ENCODE measurements at places on chromosomes 13 and 19.

DNA sequence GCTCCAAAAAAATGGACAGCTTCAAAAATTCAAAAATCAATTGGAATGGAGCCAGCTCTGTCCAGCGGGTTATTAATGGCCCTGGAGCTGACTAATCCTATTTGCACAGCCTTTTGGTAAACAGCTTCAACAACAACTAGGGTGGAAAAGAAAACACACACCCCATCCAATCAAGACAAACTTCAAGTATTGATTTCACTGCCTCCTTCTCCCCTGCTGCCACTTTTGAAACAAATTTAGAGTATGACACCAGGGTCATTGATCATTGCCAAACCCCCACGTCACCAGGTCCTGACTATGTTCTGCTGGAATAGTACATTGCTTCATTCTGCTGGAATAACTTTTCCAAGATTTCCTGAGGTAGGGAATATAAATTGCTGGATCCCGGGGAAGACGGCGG is 56.8 kb upstream of the GTF3A start:
- no peak for DNase-seq

GRCh38 chr13:60066226-60066625 is 97.5 kb downstream of the DIAPH3 start:
- no peak for DNase-seq

- DNase-seq: no peak
Measured at GRCh38 chr19:56778351-56778750, 62.2 kb downstream of the PEG3 start.

DNA sequence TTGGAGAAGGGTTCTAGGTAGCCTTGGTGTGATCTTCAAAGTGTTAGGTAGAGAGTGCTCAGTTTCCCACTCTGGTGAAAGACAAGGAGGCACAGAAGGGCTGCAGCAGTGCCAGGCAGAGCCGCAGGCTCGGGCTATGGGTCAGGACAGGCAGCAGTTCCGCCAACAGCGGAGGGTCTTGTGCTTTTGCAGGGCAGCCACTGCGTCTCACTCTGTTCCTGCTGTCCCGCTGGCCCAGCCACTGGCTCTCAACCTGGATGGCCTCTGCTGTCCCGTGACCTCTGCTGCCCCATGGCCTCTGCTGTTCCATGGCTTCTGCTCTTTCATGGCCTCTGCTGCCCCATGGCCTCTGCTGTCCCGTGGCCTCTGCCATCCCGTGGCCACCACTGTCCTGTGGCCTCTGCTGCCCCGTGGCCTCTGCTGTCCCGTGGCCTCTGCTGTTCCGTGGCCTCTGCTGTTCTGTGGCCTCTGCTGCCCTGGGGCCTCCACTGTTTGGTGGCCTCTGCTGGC is 175.7 kb downstream of the URI1 start:
- DNase-seq: no peak

GRCh38 chr13:38283346-38283745 is 66.3 kb upstream of the UFM1 start:
- no peak for DNase-seq

DNA sequence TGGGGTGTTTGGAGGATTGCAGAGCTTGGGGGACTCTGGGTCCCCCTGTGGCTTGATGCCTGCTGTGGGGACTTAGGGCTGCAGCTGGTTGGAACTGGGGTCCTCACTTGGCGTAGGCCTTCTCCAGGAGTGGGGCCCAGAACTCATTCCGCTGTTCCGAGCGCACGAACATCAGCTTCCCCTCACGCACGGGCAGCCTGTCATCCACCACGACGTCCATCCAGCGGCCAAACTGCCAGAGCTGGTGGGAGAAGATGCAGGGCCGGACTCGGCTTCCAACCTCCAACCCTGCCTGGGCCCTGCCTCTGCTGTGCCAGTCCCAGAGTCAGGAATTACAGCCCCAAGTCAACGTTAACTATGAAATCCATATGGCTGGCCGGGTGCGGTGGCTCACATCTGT is 2.6 kb downstream of the CAPN12 start:
- DNase-seq: no peak

DNA sequence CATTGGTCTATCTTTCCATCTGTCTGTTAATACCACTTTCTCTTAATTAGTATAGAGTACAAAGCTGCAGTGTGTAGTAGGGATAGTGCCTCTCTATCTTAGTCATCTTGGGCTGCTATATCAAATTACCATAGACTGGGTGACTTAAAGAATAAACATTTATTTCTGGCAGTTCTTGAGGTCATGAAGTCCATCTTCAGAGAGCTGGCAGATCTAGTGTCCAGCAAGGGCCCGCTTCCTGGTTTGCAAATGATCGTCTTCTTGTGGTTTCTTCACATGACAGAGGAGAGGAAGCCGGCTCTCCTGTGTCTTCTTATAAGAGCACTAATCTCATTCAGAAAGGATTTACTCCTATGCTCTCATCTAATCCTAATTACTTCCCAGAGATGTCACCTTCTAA is 6.1 kb downstream of the ZNF700 start:
- DNase-seq: no peak

GRCh38 chr13:53445686-53446085 is 417.1 kb downstream of the OLFM4 start:
- DNase-seq: no peak

DNA sequence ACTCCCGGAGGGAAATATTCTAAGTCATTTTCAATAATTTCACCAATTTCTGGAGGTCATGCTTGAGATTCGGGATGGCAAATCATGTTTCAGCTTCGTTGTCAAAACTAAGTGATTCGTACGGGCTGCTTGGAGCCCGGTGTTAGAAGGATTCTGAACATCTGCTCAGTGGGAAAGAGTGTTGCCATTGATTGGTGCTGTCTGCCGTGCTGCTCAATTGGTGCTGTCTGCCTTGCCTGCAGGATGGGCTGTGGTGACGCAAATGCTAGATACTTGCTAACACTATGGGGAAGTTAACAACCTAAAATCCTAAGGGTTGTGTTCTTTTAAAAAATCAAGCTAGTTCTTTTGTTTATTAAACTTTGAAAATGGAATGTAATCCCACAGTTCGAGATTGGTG is 17.3 kb upstream of the CACNG8 start:
- DNase-seq: no peak

DNA sequence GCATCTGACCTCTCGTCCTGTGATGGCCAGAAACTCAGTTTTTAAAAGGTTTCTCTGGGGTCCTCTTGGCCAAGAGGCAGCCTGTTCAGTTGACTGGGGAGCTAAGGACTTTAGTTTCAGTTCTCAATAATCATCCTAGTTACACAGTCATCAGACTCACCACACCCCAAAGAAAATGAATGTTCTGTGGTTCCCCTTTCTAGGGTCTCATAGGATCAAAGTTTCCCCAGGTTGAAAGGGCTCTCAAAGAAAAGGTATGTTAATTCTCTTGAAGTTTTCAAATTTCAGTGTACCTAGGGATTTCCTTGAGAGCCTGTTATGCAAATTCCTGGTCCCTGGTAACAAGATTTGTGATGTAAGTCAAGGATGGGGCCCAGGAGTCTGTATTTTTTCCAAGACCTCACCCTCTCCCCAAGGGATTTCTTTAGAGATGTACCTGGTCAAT is 94.9 kb downstream of the FAM216B start:
- DNase-seq: no peak

- DNase-seq: no peak
Measured at GRCh38 chr13:36548129-36548528, 115.8 kb downstream of the CCNA1 start.

- no peak for DNase-seq
Measured at GRCh38 chr13:78913656-78914055, 254.7 kb upstream of the OBI1 start.

DNA sequence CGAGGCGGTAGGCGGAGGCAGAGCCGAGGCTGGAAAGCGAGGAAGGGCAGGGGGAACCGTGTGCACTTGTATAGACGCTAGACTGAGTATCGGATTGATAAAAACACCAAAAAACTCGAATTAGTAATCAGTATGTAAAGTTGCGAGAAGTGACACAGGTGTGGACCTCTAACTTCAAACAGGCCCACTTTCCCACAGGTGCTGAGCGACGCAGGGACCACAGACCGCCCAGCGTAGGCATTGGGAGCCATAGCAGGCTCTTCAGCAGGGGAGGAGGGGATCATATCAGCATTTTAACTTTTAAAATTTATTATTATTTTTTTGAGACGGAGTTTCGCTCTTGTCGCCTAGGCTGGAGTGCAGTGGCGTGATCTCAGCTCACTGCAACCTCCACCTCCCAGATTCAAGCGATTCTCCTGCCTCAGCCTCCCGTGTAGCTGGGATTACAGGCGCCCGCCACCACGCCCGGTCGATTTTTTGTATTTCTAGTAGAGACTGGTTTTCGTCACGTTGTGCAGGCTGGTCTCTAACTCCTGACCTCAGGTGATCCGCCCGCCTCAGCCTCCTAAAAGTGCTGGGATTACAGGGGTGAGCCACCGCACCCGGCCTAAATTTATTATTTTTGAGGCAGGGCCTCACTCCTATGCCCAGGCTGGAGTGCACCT is 574 bp downstream of the VMAC start:
- no peak for DNase-seq

GRCh38 chr13:80873589-80873988 is 532.7 kb upstream of the SPRY2 start:
- DNase-seq: no peak

Data from cerebellar nuclear complex (tissue), 1 donor.